ENCODE measurements at places on chromosomes 2 and 18.
A peak's percentile ranks its signal among the peaks of the same experiment; 100 is the strongest.

- DNase-seq = no peak
Observed at GRCh38 chr18:49731421-49731841, 81.9 kb downstream of the ACAA2 start.

DNA sequence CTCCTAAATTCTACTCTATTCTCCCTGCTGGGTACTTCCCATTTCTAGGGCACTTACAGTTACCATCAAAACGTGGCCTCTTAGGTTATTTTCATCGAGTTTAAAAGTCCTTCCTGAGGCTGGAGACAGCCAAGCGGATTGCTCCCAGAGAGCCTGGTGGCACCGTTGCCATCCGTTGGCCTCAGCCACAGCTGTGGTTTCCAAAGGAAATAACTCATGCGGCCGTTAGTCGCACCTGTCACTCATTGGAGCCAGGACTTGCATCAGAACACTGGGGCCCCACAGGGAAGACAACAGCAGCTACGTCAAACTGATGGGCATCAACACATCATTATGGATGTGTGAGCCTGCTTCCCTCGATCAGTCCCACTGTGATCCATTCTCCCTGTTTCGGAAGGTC is 453.4 kb downstream of the BCL11A start:
- peak; percentile 1 for DNase-seq

GRCh38 chr2:26623541-26624495 is 17.3 kb downstream of the CIB4 start:
- no peak for DNase-seq

GRCh38 chr2:207332480-207333212 is 166.9 kb upstream of the KLF7 start:
- peak; percentile 73 for DNase-seq

DNA sequence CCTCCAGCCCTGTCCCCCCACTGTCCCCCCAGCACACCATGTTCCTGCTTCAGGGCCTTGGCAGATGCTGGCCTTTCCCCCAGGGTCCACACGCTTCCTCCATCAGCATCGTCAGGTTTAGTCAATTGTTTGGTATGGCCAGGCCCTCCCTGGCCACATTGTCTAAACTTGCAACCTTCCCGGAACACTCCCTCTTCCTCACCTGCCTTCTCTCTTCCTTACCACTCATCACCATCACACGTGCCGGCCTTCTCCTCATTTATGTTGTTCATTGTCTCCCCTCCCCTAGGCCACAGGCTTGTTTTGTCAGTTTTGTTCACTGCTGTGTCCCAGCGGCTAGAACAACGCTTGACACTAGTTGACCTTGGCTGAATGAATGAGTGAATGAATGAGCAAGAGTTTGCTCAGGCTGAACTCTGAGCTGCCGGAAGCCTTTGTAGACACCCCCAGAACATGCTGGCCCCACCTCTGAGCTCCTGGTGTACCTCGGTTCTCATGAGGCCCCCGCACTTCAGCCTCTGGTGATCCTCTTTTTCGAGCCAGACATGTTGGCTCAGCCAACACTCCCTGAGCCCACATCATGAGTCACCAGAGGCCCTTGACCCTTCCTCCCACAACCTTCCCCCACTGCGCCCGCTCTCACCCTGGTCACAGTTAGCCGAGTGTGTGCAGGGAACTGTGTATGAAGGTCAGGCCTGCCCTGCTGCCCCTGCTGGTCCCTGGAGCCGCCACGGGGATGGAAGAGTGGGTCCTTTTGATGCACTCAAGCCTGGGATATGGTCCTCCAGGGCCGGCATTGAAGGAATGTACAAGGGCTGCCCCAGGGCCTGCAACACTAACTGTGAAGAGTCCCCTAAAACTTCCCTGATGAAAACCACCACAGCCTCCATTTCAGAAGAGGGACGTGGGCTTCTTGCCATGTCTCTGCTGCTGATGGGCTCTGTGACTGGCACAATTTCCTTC is 57.5 kb downstream of the HS1BP3 start:
- no peak for DNase-seq

GRCh38 chr2:118061135-118061955 is 26.9 kb upstream of the INSIG2 start:
- DNase-seq = peak; percentile 44

GRCh38 chr2:229370509-229370908 is 99.4 kb upstream of the PID1 start:
- no peak for DNase-seq

DNA sequence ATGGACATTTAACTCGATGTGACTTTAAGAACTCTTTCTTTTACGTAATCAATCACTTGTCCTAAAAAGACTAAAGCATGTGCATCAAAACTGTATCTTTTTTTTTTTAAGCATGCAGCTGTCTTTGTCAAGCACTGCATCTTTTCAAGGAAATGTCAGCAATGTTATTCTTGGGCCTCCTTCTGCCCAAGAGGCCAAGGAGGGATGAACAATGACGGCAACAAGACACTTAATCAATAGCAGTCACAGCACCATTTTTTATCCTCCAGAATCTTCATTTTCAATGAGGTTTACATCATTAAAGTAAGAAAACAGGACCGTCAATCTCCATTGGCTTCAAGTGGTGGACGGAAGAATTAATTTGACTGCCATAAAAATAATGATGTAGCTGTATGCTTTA is 253.8 kb downstream of the AFF3 start:
- no peak for DNase-seq

DNA sequence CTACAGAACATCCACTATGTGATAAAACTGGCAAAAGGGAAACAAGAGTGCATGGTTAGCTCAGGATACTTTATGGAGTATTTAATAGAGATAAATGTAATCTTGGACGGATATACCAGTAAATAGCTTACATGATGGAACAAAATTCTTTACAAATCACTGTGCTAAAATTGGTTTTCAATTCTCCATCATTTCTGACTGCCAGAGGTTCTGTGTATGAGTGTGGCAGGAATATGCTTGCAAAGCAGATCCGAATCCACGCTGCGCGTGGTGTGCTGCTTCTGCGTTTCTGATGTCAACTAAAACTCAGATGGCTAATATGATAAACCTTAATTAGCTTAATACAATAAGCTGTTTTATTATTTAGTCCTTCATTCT is 2.1 kb downstream of the ZNF532 start:
- DNase-seq = no peak

DNA sequence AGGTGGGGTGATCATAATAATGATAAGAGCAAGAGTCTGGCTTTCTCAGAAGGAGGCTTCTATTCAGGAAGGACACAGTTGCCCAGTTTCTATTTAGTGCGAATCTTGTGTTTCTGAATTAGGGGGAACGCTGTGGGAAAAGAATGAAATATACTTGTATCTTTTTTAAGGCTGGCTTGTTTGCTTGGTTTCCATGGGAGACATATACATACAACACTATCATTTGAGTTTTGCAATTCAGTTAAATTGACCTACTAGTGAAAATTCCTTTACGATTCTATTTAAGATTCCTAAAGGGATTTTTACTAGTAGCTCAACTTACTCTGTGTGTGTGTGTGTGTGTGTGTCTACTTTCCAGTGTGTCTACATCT is 24.7 kb upstream of the ANKRD62 start:
- DNase-seq = no peak

GRCh38 chr2:25933622-25934021 is 48.7 kb downstream of the KIF3C start:
- DNase-seq = no peak

DNA sequence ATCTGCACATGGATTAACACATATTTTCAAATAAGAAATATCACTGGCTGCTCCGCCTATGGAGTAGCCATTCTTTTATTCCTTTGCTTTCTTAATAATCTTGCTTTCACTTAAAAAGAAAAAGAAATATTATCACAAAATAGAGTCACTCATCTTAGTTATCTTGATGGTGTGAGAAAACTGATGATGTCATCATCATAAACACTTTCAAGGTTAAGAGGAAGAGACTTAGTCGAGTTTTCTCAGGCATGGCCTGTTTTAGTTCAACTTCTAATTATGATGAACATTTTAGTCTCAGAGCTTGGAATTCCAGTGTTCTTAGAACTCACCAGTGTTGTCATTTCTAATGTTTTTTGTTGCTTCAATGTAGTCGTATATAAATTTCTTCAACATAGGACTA is 506.1 kb downstream of the PTPRM start:
- DNase-seq = no peak

DNA sequence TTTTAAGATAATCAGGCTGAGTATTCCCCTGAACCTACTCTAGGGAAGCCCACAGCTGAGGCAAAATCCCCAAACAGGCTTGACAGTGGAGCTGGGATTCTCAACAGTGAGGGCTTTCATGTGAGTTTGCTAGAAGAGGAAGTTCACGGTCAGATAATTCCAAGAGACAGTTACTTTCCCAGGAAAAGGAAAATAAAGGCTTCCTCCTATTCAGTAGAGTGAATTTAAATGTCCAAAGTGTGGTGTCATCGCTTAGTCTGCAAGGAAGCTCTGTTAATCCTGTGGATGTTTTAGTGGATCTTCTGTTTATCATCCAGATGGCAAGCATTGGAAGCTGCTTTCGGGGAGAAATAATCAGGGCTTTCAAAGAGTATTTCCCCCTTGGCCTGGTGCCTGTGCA is 119.8 kb downstream of the RPIA start:
- no peak for DNase-seq

GRCh38 chr2:196592911-196593881 is 46.3 kb upstream of the CCDC150 start:
- peak; percentile 39 for DNase-seq

DNA sequence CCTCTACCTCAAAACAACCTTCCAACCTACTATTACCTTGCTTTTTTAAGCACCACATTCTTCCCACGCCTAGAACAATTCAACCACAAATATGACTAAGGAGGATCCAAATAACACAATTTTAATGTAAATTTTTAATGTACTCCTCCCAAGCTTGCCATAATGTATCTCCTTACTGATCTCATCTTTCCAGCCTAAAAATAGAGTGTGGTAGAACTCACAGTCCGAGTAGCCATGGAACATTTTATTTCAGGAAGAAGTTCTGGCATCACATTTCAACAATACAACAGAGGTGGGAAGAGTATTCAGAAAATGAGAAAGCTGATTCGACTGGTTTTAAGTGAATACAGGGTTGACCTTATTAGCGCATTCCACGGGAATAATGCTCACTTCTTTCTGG is 15.4 kb downstream of the FEZ2 start:
- no peak for DNase-seq

DNA sequence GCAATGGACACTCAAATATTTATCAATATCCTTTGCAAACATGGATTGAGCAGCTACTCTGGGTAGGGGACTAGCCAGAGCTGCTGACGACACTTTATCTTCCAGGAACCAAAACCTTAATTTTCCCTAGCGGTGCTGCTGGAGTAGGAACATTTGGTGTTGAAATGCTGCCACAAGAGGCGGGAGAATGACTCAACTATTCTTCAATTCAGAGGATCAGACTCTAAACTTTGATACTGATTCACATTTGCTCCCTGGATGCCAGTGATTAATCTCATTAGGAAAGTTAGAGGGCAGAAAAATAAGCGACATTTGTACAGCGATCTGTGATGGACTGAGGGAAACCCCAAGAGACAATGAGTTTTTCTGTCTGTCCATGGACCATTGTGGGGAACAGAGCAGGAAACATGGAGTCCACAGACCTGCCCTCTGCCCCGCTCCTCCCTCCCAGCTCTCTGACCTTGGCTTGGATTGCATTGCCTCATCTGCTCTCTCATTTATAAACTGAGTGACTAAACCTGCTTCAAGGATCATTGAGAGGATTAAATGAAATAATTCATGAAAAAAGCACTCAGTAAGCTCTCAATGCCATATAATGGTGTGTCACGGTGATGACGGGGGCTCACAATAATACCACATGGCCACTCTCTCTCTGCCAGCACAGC is 12.6 kb upstream of the EPB41L3 start:
- no peak for DNase-seq

- DNase-seq = no peak
Observed at GRCh38 chr2:224816816-224817215, 100.7 kb upstream of the CCDC195 start.

DNA sequence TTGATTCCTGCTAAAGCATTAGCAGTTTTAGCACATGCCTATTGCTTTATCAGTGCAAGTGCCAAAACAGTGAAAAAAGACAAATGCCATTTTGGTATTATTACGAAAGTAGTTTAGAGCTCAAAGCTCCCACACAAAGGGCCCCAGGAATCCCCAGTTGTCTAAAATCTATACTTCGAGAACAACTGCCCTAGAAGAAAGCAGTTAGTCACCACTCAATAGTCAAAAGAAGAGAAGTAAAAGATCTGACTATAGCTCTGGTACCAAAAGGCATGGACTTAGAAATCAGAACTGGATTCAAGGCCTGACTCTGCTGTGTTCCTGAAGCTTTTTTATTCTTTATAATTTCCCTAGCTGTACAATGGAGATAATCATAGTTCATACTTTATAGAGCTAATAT is 21.8 kb downstream of the SCN3A start:
- DNase-seq = no peak

DNA sequence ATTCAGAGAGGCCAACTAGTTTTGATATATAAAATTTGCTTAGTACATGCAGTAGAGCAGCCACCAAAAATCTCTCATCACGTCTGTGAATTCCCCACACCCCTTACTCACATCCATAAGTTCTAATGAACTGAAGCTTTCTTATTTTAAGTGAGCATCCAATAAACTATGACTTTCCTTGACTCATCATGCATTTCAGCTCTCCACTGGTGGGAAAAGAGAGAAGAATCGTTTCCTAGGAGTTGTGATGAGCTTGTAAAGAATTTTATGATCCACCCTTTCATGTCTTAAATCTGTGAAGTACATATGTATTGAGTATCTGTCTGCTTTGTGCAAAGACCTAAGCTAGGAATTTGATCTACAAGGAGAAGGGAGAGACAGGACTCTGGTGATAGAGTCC is 428.6 kb downstream of the SETBP1 start:
- no peak for DNase-seq

- no peak for DNase-seq
Observed at GRCh38 chr2:73177645-73178255, 24.6 kb upstream of the NOTO start.

DNA sequence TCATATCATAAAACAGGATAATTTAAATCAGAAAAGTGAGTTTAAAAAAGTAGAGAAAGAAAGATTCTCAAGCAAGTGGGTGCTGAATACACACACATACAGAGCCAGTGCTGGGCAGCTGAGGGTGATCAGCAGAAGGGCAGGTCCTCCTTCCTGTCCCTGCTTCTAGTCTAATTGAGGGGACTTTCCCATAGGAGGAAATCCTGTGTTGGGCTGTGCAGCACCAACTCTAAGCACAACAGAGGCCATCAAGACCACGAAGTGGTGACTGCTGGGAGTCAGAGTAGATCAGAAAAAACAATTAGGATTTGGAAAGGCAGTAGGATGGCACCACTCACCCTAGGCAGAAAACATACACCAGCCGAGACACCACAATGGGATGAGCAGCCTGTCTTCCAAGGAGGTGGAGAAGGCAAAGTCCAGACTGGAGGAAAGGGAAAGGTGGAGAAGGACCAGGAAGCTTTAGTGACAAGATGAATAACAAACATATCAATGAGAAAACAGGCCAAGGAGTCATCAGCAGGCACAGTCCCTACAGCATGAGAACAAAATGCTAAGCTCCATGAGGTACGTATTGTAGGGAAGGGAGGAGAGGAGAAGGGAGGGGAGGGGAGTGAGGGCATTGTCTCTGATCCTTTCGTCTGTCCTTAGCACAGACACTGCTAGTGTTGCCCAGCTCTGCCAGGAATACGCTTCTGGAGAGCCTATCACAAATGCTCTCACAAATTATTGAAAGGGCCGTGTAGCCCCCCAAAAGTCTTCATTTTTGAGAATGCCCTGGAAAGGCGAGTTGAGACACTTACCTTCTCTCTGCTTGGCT is 16.7 kb upstream of the MSGN1 start:
- no peak for DNase-seq

Data from activated CD4-positive, alpha-beta T cell treated with anti-CD3 and anti-CD28 coated beads, Interleukin-10, Interleukin-2, amounts not matched to agents 100 ng/mL and 50 ng/mL, durations not matched to agents 16 hours and 8 hours (primary cell).